ENCODE measurements at places on chromosomes 7 and 10.

DNA sequence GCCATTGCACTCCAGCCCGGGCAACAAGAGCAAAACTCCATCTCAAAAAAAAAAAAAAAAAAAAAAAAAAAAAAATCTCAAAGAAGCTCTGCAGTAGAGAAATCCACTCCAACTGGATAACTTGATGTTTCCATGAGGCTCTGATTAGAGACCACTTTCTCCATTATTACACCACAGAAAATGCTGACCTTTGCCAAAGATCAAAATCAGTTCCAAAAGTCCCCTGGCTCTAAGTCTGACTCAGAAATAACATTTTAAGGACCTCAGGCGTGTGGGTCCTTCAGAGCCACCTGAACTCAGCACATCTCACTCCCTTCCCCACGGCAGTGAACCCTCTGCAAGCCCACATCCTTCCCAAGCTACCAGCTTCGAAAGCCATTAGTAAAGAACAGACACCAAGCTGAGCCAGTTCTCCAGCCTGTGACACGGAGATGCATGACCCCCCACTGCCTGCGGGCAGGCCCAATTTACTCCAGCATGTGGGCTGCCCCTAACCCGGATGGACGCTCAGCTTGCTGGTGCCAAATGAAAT, 13.8 kb upstream of the TMEM120A start:
- DNase-seq = no peak

DNA sequence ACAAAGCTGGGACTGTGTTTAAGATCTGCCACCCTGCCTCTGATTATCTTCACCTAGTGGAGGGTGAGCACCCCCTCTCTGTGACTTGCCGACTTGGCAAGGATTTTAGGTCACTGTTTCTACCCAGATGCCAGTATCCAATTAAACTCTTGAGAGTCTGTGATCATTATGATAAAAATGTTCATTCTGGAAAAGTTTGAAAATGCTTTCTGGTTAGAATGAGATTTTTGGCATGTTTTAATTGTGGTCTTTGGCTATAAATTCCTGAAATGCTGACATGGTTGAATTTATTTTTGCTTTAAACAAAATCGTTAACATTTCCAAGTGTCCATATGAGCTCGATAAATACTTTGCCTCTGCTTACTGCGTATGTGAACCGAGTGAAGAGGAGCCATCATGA, 221.4 kb downstream of the BICC1 start:
- DNase-seq = no peak

DNA sequence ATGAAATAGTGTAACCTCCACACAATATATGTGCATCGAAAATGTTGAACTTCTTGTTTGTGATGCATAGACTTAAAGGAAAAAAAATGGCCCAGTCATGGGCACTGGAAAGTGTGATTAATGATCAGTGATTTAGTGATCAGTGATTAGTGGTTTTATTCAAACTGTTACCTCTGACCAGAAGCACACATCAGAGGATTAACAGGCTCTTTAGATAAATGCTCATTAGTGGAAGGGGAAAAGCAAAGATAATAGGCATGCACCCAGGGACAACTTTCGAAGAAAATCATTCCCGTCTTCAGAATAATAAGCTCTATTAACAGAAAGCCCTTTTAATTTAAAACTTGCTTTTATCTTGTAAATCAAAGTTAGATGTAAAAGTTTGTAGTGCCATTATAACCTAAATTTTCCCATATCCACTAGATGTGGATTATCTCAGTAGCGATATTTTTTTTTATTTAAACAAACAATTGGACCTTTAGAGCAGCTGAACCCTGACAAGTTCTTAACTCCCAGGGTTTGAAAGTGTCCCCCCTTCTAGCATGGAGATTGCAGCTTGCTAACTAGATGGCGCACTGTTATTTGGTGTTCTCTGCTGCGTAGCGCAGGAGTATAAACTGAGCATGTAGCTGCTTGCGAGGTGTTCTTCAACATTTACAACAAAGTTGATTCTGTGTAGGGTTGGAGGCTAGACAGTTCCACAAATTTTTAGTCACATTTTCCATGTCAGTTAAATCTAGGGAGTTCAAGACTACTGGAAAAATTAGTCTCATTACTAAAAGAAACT, at the start of gene CREB5:
CREB5 (plus strand) TSS at position 643 of the 787 bp plus-strand sequence. CDS start 397 bp downstream, outside the sequence.
- DNase-seq = no peak

DNA sequence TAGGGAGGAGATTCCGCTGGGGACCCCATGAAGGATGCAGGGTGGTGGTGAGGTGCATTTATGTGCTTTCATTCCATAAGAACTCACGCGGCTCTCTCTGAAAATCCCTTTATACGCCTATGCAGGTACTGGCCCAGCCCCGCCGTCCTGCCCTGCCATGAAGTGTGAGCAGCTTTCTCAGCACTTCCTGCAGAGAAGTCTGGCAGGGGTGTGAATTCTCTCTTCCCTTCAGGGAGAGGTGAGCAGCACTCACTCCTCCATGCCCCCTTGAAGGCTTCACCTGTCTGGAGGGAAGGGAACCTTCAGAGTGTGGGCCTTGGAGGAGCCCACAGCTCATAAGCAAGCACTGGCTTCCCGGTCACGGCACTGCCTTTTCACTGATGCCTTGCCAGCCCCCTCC, 34.0 kb downstream of the PPP2R2D start:
- no peak for DNase-seq

GRCh38 chr7:159148430-159149395, 4.0 kb upstream of the VIPR2 start:
- no peak for DNase-seq

DNA sequence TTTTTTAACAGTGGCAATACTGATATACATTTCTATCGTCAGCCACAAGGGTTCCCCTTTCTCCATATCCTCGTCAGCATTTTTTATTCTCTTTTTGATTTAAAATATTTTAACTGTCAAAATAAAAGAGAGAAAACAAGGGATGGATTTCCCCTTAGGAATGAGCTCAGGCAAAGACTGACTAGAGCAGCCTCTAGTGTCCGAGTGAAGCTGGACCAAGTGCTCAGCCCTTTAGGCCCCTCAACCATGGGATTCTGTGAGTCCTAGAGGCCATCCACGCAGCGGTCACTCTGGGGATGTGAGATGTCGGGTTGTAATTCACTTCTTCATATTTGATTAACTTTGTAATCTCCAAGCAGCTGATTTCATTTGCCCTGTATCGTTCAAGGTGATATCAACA, 137.4 kb upstream of the RNF32 start:
- DNase-seq = no peak

DNA sequence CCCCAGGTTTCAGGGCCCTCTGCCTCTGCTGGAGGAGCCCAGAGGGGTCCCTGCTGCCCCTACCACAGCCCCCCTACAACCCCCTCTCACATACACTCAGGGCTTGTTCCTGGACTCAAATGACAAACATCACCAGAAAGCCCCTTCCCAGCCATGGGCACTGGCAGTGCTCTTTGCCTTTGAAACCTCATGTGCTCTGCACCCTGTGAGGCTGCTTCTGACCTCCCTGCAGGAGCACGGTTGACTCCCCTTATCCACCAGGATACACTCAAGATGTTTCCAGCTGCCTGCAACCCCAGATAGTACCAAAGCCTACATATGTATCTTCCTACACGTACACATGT, 3.5 kb upstream of the ADIRF start:
- no peak for DNase-seq

- no peak for DNase-seq
Measured at GRCh38 chr7:92781117-92781720, 55.2 kb downstream of the CDK6 start.

DNA sequence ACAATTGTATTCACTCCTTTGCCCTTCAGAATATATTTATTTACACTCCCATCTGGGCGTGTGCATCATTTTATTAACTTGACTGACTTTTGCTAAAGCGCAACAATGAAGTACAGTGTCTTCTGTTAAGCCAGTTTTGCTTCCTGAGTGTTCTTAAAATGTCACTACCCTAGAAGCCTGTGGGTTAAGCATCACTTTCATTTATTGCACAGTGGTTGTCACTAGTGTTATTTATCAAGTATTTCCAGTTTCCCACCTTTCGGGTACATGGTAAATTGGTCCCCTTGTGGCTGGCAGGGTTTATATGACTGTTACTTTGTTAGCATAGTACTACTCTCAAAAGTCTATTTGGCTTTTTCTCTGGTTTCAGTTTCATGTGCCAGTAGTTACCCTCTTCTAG, 3.3 kb downstream of the HILPDA start:
- DNase-seq = peak; percentile 25

DNA sequence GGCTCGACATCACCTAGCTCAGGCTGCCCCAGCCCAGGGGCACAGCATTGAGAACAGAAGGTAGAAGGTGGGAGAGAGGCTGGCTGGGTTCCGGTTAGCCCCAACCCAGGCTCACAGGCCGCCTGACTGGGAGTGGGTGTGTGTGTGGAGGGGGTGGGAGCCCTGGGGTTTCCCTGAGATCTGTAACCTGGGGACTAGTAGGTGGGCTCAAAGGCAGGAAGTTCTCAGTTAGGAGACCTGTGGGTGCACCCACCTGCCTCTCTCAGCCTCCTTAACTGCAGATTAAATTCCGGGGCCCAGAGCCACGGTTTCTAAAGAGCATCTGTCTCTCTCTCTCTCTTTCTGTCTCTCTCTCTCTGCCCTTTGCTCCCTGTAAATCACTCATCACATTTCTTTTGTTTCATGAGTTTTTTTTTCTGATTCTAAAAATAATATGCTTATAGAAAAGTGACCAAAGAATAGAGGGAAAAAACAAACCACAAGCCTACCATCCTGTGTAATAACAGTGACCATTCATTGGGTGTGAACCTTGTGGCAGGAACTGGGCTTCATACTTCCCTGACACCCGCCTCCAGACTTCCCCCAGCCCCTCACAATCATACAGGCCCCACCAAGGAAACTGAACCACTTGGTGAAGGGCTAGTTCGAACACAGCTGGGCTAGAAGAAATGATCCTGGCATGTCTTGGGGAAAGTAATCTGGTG, 83.4 kb upstream of the SMNDC1 start:
- DNase-seq = no peak

DNA sequence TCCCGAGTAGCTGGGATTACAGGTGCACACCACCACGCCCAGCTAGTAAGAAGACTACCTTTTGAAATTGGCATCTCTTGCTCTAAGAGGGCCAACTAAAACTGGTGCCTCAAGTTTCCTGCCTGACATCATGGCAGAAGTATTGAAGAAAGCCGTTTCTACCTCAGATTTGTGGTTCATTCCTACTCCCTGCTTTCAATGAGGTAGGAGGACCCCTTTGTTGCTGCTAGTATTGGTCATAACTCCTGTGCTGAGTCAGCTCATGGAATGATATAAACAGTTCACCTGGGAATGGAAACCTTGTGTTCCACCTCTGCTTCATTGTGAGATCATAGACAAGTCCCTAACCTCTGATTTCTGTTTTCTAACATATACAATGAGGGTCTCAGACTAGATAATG, 82.8 kb downstream of the CDK6 start:
- no peak for DNase-seq

GRCh38 chr7:33640741-33641140, 264.6 kb upstream of the BMPER start:
- DNase-seq = no peak

GRCh38 chr7:158235862-158236261, 351.8 kb downstream of the PTPRN2 start:
- DNase-seq = no peak

- DNase-seq = no peak
Measured at GRCh38 chr7:123612024-123612423, 10.4 kb downstream of the ASB15 start.

DNA sequence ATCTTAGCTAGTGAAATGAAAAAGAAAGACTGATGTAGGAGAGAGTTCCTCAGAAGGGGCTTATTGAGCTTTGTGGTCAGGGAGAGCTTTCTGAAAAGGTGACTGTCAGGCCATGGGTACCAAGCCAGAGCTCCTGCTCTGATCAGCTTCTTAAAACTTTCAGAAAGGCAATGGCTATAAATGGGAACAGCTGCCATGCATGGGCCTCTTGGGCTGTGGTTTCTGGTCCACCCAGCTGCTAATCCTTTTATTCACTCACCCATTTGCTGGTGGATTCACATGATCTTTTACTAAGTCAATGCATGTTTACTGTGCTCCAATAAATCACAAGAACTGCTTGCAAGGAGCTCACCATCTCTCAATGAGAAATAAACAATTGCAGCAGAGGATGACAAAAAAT, 60.1 kb upstream of the ZPBP start:
- no peak for DNase-seq
